Pons (tissue), 1 donor: ENCODE measurements at places on chromosomes 13 and 19.

DNA sequence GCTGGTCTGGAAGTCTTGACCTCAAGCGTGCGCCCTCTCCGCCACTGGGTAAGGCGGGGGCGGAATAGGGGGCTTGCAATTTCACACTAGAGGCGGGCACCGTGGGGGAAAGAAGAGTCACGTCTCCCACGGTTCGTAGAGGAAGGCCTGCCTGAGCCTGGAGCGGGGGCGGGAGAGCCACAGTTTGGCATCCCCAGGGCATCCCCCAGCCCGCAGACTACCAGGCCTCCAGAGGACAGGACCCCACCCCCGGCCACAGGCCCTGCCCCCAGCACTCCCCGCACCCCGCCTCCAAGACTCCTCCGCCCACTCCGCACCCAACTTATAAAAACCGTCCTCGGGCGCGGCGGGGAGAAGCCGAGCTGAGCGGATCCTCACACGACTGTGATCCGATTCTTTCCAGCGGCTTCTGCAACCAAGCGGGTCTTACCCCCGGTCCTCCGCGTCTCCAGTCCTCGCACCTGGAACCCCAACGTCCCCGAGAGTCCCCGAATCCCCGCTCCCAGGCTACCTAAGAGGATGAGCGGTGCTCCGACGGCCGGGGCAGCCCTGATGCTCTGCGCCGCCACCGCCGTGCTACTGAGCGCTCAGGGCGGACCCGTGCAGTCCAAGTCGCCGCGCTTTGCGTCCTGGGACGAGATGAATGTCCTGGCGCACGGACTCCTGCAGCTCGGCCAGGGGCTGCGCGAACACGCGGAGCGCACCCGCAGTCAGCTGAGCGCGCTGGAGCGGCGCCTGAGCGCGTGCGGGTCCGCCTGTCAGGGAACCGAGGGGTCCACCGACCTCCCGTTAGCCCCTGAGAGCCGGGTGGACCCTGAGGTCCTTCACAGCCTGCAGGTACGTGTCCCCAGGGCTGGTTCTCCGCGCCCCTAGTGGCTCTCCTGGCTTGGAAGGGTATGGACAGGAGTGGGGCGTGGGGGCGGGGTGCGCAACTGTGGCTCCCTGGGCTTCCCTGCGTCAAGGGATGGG lies at the start of gene ANGPTL4:
TSS of gene ANGPTL4 (plus strand) at position 353 of the 969 bp plus-strand sequence. CDS start at position 520, 167 bp downstream.
- DNase-seq, result peak; percentile 49

DNA sequence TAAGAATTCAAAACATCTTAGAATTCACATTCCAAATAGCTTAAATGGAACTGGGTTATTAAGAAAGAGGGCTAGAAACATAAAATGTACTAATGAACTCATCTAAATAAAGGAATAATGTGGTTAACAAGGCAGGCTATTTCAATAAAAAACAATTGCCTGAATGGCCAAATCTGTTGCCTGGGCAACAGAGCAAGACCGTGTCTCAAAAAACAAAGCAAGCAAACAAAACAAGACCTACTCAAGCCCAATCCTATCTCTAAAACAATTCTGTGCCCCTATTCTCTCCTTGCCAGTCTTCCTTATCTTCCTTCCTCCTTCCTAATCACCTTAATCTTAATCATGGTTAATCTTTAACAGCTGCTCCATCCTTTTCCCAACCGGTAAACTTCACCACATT lies 12.1 kb downstream of the IGFL1 start:
- DNase-seq, result no peak

- DNase-seq, result no peak
Observed at GRCh38 chr19:42325896-42326771, 699 bp downstream of the MEGF8 start.

GRCh38 chr13:47480121-47480520 lies 521.0 kb downstream of the SUCLA2 start:
- DNase-seq, result no peak

DNA sequence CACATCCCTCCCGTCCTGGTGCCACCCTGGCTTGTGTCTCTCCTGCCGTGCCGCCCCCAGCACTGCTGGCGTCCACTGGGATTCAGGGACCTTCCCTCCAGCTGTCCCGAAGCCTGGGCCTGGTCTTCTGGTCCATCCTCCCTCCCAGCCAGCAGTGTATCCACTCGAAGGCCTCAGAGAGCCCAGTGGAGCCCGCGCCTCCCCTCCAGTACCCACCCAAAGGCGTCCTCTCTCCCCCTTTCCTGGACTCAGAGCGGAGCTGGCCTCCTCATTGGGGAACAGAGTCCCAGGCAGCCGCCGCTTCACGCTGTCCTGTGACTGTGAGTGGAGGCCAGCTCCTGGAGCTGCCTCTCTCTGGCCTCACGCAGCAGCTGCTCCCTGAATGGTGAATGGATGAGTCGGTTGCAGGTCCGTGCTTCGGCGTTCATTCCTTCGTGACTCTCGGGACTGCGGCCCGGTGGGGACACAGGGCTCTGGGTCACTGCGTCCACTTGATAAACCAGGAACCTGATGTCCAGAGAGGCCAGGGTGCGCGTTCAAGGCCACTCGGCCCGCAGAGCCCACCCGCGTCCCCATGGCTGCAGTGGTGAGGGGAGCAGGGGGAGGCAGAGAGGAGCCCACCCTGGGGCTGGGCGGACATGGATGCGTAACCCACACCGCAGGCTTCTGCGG lies 12.1 kb downstream of the ONECUT3 start:
- DNase-seq, result no peak

DNA sequence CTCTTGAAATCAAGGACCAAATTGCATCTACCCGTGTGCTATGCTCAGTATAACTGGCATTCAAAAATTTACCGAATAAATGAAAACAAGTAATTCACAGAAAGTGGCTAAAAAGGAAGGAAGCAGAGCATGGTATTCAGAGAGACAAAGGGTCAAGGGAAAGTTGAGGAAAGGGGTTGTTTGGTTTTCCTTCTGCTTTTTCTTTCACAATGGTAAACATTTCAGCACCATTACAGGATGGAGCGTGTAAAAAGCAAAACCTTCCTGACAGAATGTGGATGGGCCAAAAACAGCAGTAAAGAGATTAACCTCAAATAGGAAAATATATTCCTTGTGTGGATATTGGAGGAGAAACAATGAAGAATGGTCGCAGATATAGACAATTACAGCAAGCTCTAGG lies 14.8 kb downstream of the DIAPH3 start:
- no peak for DNase-seq

- no peak for DNase-seq
Observed at GRCh38 chr19:48398102-48398374, 4.6 kb downstream of the GRIN2D start.

DNA sequence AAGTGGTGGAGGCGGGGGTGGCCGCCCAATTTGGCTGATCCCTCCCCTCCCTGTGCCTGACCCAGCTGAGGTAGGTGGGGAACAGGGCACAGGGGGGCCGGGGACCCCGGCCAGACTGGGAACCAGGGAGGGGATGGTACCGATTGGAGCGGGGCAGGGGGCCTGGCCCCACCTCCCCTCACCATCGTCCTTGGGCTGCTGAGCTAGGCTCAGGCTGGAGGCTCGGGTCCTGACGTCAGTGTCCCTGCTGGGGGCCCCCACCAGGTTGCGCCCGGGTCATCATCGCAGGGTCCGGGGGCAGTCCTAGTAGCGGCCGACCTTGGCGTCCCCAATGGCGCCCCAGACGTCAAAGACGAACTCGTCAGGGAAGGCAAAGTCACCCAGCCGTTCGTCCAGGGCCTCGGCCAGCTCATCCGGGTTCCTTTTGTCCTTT lies 3.0 kb upstream of the PTGER1 start:
- no peak for DNase-seq

DNA sequence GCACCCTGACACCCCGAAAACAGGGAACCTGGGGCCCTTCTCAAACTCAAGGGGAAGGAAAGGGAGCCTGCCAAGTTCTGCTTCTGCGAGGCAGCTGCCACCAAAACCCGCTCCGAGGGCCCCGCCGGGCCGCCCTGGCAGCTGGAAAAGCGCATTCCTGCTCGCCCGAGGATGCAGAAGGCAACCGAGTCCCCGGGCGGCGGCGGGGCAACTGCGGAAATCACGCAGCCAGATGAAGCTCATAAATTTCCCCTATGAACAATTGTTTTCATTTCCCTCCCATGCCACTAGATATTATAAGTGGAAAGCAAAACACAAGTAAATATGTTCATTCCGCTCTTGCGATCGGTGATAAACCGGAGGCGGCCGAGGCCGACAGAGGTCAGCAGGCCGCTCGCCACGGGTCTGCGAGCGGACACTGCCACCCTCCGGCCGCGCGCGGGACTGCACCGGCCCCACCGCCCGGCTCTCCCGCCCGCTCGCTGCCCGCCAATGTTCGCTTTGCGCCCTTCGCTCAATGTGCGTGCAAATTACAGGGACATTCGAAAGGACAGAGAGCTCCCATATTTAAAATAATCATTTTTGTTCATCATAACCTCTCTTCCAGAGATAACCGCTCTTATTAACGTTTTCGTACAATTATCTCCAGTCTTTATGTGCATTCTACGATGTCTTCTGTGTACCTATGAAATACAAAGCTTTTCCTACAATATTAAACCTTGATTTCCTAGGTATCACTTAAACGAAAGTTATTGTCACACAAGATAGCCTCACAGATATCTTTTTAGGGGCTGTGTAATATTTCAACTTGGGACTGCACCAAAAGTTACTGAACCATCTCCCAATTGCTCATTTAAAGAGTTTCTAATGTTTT lies 120.8 kb upstream of the ZNF507 start:
- peak; percentile 18 for DNase-seq

DNA sequence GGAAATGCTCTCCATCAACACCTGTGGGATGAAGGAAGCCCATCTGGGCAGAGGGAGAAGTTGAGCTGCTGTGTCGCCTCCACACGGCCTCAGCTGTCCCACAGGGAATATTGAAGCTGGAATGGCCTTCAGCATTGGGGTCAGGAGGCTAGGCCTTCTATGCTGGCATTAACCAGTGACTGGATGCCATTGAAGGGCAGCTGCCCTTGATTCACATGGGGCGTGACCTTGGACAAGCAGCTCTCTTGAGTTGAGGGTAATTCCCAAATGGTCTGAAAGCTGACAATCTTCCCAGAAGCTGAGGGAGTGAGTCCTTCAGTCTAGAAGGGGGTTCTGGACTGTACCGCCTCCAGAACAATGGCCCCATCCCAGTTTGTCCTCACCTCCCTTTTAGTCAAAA lies 6.7 kb downstream of the BCL3 start:
- no peak for DNase-seq

DNA sequence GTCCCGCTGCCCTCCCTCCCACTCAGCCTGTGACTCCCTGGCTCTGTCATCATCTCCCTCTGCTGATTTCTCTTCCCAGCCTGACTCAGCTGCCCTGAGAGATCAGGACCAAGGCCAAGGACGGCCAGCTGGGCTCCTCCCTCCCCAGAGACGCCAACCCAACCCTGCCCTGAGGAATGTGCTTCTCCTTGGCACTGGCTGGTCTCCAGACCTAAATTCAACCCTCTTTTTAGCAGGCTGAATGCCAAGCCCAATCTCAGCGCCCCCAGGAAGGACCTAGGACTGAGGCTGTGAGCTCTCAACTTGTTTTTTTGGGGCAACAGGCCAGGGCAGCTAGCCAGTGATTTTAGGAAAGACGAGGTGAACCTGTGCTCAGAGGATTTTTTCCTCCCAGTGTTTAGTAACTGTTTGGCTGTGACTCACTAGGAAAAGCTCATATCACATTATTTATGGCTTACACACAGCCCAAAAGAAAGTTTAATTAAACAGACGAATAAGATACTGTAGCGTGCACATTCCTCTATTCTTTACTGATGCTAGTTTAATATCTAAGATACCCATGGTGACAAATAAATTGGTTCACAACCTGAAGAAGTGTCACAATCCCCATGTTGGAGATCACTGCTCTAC lies 7.4 kb upstream of the IGFL1 start:
- DNase-seq, result peak; percentile 7

DNA sequence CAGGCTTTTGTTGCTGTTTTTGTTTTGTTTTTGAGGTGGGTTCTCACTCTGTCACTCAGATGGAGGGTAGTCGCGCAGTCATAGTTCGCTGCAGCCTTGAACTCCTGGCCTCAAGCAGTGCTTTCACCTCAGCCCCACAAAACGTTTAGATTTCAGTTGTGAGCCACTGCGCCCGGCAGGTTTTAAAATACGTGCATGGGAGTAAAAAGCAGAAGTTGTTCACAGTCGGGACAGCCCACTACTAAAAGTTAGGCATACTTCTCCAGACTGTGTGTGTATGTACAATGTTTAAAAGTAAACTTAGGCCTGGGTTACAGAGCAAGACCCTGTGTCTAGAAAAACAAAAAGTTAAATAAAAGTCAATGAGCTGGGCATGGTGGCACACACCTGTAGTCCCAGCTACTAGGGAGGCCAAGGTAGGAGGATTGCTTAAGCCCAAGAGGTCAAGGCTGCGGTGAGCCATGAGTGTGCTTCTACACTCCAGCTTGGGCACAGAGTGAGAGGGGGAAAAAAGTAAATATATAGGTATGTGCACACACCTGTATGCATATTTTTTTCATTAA lies 6.1 kb downstream of the SAFB start:
- DNase-seq, result no peak

DNA sequence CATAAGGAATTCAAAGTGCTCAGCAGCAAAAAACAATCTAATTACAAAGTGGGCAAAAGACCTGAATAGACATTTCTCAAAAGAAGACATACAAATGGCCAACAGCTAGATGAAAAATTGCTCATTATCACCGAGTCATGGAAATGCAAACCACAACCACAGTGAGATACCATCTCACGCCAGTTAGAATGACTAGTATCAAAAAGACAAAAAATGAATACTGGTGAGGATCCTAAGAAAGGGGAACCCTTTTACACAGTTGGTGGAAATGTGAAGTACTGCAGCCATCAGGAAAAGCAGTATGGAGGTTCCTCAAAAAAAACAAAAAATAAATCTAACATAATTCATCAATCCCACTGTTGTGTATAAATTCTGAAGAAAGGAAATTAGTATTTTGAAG lies 1206.1 kb downstream of the EFNB2 start:
- DNase-seq, result no peak

DNA sequence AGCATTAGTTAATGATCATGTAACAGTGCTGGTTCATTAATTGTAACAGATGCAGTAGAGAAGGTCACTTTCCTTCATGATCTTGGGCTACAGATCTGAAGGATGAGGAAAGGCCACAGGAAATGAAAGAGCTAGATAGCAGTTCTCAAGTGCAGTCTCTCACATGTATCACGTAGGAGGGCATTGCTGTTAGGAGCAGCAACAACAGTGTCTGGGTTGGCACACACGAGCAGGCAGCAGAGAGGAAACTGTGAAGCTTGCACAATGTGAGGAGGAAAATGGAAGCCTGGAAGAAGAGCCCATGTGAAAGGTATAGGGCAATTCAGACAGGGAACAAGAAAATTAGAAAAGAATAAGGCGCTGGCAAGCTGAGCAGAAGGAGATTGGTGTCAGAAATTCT lies 1741.5 kb downstream of the PCDH9 start:
- no peak for DNase-seq

DNA sequence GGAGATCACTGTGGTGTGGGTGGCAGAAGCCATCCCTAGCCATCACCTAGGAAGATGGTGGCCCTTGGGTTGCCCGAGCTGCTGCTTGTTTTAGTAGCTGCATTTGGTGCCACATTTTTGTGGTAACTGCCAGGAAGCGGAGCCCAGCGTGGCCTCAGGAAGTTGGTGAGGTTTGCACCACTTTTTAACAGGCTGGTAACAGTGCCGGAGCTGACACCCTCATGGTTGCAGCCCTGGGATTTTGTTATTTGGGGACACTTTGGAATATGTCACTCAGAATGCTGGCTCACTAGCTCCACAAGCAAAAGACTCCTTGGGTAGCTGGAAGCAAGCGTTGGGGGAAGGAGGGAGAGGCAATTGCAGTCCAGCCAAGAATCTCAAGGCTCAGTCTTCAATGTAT lies 22.1 kb downstream of the ACTN4 start:
- DNase-seq, result no peak

- no peak for DNase-seq
Observed at GRCh38 chr19:16019691-16020448, 56.4 kb upstream of the TPM4 start.

- DNase-seq, result peak; percentile 89
Observed at GRCh38 chr19:1875646-1876495, 9.4 kb downstream of the ABHD17A start.

GRCh38 chr19:28443361-28443760 lies 769.6 kb downstream of the UQCRFS1 start:
- DNase-seq, result no peak
